ENCODE measurements at places on chromosomes 13 and 19.

DNA sequence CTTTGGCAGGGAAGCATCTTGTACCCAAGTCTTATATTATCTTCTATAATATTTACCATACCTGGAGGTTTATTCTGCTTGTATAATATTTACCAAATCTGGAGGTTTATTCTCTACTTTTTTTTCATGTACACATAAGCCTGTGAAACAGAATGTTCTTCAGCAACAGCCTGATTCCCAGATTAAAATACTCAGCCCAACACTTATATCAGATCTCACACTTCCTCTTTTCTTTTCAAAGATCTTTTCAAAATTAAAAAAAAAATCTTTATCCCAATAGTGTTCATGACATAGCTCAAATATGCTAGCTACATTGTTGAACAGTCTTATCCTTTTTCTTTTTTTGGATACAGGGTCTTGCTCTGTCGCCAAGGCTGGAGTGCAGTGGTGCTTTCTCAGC lies 300.7 kb downstream of the LMO7 start:
- no peak for DNase-seq

GRCh38 chr19:29685326-29685725 lies 20.1 kb downstream of the PLEKHF1 start:
- DNase-seq: no peak

- no peak for DNase-seq
Observed at GRCh38 chr13:100269837-100270236, 180.9 kb downstream of the PCCA start.

DNA sequence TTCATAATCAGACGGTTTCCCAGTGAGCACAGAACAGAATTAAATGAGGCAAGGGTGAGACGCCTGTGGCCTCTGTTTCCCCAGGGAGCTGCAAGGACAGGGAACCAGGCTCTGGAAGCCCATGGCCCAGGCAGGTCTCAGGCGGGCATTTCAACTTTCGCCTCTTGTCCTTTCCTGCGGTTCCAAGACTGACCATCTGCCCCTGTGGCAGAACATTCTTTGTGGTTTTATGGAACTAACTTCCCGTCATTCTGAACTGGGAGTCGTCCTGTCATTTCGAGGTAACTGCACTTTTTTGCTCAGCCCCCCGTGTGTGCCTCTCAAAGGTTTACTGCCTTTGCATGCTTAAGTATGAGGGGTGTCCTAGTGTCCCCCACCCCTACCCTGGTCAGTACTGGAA lies 70.9 kb downstream of the KL start:
- DNase-seq: no peak
